ENCODE measurements at places on chromosomes 3 and 15.

- no peak for DNase-seq
Observed at GRCh38 chr3:44321335-44321734, 17.2 kb upstream of the TCAIM start.

DNA sequence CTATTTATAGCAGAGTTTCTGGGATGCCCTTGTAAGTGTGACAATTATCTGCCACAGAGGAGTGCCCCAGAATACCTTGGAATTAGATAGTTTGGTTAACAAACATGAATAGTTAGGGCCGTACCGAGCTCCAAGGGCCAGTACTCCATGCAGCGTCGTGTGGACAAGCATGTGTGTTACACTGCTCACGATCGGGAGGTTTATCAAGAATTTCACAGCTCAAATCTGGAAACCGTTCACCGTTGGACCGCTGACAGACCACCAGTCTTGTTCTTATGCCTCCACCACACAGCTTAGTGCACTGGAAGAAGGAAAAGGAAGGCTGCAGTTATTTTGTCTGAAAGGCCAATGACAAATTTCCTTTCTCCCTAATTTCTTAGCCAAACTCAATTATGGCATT, 93.7 kb downstream of the ADAMTS9 start:
- DNase-seq, result no peak

- DNase-seq, result no peak
Observed at GRCh38 chr3:21056293-21056692, 694.7 kb downstream of the ZNF385D start.

- no peak for DNase-seq
Observed at GRCh38 chr3:152499791-152500385, 231.2 kb downstream of the MBNL1 start.

DNA sequence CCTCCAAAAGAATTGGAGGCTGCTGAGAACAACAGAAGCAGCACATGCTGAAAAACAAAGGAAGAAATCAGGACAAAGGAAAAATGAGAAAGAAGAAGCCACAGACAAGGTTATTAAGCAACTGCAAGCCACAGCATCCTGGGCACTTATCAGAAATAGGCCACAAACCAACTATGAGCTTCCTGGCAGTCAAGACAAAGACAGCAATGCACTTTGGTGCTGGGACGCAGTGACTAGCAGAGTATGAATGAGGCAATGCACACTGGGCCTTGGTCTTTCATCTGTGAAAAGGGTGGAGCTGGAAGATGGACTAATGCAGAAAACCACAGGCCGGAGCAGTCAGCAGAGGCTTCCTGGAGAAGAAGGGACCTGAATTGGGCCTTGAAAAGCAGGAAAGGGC, 56.0 kb upstream of the LINGO1 start:
- no peak for DNase-seq

DNA sequence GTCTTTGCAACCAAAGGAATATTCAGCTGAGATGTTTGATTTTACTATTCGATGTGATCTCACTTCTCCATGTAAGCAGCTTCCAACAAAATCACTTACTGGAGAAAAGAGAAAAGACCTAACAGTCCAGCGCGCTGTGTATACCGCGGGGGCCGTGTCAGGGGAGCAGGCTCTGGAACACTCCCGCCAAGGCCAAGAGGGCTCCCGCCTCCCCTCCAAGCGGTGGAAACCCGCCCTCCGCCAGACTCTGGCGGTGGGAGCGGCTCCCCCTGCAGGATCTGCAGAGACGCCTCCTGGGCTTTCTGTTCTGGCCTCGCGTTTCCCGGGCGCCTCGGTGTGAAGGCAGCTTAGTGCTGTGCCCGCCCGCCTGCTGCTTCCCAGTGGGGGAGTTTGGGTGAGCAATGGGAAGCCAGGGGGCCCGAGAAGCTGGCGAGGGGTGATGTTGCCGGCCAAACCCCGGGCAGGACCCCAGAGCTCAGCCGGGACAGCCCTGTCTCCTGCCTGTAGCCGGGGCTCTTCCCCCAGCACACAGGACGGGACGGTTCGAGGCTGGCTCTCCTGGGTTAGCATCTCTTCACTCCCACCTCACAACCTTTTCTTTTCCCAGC, 36.3 kb downstream of the CHST14 start:
- DNase-seq, result no peak

GRCh38 chr3:194549853-194550252, 63.1 kb upstream of the ATP13A3 start:
- DNase-seq, result no peak

- DNase-seq, result no peak
Observed at GRCh38 chr3:13268961-13269441, 151.1 kb downstream of the NUP210 start.

DNA sequence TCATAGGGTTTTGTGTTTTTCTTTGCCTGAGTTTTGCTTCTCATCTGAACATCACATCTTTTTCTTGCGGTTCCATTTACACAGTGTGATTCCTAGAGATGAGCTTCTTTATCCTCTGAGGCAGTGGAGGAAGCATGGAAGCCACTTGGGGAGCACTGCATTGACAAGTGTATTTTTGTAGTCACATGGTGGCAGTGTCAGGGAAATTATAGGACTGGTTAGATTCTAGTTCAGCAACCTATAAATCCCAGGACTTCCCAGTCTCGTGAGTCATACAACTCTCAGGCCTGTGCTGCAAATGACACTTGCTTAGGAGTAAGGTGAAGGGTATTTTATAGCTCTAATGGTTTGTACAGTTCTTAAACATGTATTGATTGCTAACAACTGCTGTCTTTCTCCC, 58.4 kb downstream of the RBM6 start:
- DNase-seq, result peak; percentile 4

DNA sequence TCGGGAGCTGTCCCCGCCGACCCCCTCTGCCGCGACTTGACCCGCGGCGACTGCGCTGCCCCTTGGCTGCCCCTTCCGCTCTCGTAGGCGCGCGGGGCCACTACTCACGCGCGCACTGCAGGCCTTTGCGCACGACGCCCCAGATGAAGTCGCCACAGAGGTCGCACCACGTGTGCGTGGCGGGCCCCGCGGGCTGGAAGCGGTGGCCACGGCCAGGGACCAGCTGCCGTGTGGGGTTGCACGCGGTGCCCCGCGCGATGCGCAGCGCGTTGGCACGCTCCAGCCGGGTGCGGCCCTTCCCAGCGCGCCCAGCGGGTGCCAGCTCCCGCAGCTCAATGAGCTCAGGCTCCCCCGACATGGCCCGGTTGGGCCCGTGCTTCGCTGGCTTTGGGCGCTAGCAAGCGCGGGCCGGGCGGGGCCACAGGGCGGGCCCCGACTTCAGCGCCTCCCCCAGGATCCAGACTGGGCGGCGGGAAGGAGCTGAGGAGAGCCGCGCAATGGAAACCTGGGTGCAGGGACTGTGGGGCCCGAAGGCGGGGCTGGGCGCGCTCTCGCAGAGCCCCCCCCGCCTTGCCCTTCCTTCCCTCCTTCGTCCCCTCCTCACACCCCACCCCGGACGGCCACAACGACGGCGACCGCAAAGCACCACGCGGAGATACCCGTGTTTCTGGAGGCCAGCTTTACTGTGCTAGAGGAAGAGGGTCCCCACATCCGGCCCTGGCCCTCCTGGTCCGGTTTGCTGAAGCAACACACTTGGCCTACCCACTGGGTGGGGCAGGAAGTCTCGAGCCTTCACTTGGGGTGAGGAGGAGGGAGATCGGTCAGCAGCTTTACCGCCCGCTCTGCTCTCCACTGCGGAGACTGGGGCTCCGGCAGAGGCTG, at the start of gene RASSF1:
Gene RASSF1 (minus strand): TSS at position 389 of the 882 bp plus-strand sequence. CDS start 31 bp downstream, at position 358.
- no peak for DNase-seq

DNA sequence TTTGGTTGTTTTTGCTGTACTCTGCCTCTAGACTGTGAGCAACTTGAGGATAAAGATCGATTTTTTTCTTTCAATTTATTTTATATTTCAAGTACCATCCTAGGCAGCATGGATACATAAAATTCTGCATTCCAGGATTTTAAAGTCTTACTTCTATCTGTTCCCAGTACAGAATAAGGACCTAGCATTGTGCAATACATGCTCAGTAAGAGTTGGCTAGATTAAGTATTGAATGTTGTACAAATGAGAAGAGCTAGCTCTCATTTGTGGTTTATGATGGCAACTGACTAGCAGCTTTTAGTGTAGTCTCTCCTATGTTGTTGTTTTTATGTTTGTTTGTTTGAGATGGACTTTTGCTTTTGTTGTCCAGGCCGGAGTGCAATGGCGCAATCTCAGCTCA, 222.7 kb downstream of the TP63 start:
- DNase-seq, result no peak

DNA sequence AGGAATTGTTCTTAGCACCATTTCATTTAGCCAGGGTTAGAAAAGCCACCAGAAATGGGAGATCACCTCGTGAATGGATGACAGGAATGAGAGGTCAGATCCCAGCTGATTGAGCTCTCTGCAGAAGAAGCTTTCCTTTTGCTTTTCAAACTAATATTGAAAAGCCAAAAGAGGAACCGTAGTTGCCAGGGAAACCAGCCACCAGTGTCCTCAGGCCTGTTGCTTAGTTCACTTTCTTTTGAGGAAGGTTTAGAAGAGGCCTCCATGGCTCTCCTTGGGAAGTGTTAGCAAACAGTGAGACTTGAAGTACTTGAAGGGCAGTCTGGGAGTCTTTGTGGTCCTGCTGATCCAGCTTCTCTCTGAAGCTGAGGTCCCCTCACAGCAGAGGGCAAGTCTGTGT, 7.4 kb upstream of the CCK start:
- DNase-seq, result no peak

- no peak for DNase-seq
Observed at GRCh38 chr3:179067839-179068238, 3.8 kb downstream of the ZMAT3 start.

GRCh38 chr3:58529516-58530353, 7.3 kb downstream of the ACOX2 start:
- no peak for DNase-seq

DNA sequence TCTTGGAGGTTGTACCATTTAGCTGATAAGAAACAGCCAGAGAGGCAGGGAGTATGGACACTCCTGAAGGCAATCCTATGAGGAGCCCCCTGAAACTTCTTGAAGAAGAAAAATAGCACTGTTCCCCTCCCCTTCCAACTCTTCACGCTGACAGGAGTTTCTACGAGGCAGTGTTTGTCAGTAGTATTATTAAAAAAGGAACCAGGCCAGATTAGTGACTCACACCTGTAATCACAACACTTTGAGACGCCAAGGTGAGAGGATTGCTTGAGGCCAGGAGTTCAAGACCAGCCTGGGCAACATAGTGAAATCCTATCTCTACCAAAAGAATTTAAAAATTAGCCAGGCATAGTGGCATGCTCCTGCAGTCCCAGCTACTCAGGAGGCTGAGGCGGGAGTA, 38.7 kb downstream of the WWTR1 start:
- DNase-seq, result no peak

DNA sequence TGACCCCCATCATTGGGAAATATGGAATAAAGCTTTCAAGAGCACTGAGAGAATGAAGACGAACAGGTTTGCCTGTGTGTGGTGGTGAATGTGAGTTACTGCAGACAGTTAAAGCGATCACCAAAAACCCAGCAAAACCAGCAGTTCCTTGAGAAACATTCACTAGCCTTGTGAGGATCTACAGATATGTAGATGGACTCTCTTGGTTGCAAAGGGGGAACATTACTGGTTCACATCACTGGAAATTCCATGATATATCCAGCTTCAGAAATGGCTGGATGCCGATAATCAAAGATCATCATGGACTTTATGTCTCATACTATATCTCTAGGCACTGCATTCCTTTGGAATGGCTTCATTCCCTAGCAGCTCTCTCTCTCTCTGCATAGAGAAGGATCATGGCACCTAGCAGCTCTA, 10.2 kb upstream of the HERC1 start:
- DNase-seq, result no peak

DNA sequence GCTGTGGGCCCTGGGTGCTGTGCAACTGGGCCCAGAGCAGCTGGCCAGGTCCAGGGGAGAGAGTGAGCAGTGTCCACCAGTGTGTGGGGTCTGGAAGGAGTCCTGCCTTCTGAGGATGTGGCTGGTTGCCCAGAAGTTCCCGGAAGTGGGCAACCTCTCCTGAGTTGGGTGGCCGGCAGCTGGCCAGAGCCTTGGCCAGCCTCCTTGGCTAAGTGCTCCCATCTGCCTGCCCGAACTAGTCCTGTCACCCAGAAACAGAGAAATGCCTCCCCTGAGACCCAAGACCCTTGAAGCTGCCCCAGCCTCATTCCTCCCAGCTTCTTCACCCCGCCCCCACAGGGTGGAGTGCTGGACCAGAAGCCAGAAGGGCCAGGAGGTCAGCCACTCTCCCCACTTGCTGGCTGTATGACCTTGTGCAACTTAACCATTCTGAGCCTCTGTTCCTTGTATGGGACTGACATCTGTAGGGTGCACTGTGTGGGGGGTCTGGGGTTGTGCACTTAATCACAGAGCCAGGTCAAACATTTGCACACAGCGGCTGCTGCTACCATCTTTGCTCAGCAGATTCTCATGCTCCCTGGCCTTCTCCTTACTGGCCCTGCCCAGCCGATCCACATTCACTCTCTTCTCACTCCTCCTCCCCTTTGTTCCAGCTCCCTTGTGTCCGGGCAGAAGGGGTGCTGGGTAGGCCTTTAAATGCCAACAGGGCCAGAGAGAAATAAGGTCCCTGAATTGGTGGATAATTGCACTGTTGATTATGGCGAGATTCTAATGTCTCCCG, 7.5 kb upstream of the ALAS1 start:
- DNase-seq, result peak; percentile 39

- no peak for DNase-seq
Observed at GRCh38 chr3:151398895-151399294, 14.3 kb upstream of the P2RY12 start.

DNA sequence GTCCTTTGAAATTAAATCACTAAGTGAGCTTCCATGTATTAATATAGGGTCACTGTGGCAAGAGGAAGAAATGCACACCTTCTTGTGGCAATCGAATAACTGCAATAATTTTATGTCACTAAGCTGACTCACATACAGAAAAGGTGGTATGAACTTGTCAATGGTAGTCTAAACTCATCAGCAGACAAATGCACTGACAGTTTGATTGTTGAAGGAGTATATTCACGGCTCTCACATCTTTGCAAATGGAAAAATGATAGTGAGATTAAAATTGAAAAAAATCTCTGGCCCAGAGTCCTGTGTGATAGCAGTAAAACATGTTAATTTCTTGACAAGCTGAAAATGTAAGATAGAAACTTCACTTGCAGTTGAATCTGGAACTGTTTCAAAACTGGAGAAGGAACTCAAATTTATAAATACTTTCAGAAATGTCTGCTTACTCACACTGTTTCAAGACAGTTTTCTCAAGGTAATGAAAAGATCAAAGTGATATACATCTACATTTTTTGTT, 215.8 kb upstream of the CADM2 start:
- no peak for DNase-seq

DNA sequence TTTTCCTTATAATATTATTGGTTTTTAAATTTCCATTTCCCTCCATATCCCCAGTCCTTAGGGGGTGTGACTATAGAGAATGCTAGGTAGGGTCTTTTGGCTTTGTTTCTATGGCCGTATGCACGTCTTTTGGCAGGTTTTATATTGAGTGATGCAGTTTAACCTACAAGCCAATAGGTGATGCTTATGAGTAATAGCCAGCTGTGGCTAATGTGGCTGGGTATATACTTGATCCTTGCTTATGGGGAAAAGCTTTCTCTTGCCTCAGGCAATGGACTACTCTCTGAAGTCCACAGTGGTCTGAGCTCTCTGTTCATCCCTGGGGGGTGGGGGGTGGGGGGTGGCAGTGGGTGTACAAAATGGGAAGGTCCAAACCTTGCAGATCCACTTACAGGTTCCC, 223.9 kb downstream of the MFSD1 start:
- DNase-seq, result no peak

GRCh38 chr3:157111518-157111917, 48.4 kb downstream of the CCNL1 start:
- DNase-seq, result no peak

- DNase-seq, result no peak
Observed at GRCh38 chr3:44080474-44081072, 161.1 kb upstream of the TOPAZ1 start.

- no peak for DNase-seq
Observed at GRCh38 chr3:144200466-144200865, 228.8 kb downstream of the DIPK2A start.

GRCh38 chr3:106379251-106379750, 510.5 kb upstream of the CBLB start:
- no peak for DNase-seq
